Sciatic nerve (tissue), 2 donors: ENCODE measurements at places on chromosomes 4 and X.

- no peak for DNase-seq
These were observed 85.2 kb upstream of the LNX1 start for GRCh38 chr4:53676402-53676871.

- peak; percentile 65 for DNase-seq
These were observed 196.3 kb upstream of the HHIP start for GRCh38 chr4:144449611-144450010.

- DNase-seq: no peak
These were observed 531.4 kb downstream of the INPP4B start for GRCh38 chr4:142314686-142315085.

- DNase-seq: no peak
These were observed 12.7 kb downstream of the GUCY1A1 start for GRCh38 chr4:155679343-155679742.

- DNase-seq: no peak
These were observed 509.1 kb upstream of the NR3C2 start for GRCh38 chr4:148951346-148951745.

DNA sequence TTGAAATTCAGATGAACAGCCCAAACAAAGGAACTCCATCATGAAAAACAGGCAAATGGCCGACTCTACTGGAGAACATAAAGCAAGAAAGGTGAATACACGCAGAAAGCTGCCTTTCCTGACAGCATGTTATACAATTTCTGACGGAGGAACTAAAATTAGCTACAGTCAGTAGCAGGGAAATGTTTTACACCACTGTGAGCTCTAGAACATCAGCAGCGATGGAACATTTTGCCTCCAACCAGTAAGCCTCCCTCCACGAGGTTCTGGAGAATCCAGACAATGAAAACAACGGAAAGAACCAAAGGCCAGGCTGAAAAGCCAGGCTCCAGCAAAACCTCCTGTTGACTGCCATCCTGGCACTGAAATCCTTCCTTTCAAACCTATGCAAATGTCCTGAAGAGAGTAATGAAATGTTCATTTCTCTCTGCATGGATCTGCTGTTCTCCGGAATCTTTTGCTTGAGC is 78.9 kb downstream of the IRF2 start:
- DNase-seq: no peak

DNA sequence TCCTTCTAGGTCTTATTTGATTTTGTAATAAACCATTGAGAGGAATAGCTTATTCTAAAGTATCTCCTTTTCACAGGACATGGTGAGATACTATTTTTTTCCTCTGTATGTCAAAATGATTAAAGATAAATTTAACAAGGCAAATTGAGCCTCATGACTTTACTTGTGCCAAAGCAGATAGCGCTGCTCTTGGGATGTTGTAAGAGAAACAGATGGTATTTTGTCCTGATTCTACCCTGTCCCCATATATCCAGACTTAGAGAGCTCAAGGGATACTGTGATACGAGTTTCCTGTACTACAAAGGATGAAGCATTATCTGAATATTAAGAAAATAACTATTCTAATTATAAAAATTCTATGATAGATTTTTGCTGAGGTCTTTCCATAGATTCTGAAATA is 34.0 kb downstream of the EMCN start:
- DNase-seq: no peak

DNA sequence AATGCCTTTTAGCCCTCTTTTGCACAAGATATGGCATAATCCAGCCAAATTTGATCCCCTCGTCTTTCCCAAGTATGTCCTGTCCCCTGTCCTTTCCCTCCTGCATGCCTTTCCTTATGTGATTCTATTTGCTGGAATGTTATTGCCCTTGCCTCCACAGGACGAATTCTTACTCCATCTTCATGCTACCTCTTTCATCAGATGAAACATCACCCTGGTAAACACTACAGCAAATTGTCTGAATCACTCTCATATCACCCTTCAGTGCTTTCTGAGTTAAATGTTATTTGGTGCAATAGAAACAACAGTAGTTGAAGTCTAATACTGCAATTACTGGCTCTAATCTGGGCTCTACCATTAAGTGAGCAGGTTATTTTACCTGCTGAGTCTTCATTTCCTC is 52.2 kb upstream of the FAT1 start:
- DNase-seq: no peak

DNA sequence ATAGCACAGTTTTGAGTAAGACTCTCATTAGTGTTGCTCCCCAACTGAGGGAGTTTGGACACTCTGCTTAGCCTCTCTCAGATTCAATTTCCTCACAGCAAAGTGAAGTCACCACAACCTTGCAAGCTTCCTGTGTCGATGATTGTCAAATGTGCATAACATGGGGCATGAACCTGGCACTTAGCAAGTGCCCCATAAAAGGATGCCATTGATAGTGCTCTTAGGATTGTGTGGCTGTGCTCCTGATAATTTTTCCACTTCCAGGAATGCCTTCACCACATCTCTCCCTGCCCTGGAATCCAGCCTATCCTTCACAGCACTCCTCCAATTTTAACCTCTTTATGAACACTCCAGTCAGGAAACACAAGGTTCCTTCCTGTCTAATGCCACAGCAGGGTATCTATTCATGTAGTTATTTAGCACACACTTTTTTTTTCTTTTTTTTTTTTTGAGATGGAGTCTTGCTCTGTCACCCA is 309.4 kb downstream of the PPP3CA start:
- no peak for DNase-seq

DNA sequence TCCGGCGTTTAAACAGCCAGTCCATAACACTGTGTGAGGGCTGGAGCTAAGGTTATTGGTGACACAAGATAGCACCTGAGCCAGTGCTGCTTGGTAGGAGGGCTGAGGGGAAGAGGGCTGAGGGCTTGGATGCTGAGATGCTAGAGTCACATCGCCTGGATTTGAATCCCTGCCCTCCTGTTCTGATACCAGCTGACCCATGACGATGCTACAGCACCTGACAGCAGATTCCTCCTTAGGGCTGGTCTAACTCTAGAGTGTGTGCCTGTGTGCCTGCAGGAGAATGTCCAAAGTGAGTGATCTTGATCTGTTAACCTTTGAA is 102.5 kb downstream of the PTTG2 start:
- DNase-seq: no peak

DNA sequence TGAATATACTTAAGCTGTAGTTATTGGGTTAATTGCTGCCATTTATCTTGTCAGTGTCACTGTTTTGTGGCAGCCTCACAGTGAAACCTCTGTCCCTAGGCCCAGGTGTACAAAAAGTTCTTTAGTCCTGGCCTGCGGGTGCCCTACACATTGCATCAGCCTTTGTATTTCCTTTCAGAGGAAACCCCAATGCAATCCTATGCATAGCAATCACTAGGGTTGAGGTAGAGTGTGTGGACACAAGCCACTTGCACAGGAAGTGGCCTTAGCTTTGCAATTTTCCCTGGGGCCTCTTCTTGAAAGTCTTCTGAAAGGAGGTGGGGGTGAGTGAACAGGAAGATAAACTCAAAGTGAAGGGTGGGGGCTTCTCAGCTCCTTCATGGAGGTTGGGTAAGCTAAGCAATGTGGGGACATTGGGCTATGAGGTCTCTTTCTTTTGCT is 27.8 kb downstream of the VSIG4 start:
- DNase-seq: no peak

DNA sequence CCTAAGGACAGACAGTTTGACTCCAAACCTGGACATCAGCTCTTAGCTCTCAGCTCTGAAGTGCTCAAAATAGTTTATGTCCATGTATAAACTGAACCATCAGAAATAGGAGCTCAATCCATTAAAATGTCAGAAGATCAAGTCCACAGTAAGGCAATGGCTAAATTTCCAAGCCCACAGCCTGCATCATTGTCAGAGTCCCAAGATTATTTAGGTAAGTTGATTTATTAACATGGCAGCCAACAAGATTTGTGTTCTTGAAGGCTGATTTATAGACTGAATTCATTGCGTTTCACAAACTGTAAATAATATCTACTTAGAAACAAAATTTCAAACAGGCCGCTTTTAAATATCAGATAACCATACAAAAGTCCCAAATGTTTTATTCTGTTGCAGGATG is 286.5 kb upstream of the ADGRL3 start:
- no peak for DNase-seq

DNA sequence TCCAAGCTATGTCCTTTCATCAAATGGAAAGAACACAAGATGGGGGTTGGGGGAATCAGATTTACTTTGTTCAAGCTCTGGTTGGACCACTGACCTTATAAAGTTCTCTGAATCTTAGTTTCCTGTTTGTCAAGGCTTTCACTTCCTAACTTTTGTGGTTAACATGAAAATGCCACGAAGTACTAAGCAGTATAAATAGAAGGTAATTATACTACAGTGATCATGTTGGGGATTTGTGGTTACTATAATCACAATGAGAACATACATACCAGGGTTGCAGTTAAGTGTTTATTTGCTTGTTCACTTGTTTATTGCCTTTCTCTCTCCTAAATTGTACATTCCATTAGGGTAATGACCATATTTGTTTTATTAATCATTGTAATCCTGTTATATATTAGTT is 53.2 kb downstream of the SPRY1 start:
- DNase-seq: no peak

- DNase-seq: no peak
These were observed 68.2 kb downstream of the FUNDC1 start for GRCh38 chrX:44474410-44474809.

- no peak for DNase-seq
These were observed 998.6 kb downstream of the RPA4 start for GRCh38 chrX:97882306-97882705.

DNA sequence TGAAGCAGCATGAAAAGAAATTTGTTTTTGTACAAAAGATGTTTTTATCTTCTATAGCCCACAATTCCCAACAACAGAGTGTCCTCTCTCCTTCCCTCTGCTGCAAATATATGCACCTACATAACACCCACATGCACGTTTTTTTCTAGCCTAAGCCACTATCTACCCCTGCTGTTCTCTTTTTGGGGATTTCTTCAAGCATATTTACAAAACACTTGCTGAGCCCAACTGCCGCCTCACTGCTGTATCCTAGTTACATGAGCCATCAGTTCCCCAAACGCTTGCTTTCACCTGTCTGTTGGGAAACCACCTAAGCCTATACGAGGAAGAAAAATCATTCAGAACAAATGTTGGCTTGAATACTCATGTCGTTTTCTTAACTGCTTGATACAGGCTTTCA is 127.2 kb downstream of the CHRNA9 start:
- DNase-seq: no peak

DNA sequence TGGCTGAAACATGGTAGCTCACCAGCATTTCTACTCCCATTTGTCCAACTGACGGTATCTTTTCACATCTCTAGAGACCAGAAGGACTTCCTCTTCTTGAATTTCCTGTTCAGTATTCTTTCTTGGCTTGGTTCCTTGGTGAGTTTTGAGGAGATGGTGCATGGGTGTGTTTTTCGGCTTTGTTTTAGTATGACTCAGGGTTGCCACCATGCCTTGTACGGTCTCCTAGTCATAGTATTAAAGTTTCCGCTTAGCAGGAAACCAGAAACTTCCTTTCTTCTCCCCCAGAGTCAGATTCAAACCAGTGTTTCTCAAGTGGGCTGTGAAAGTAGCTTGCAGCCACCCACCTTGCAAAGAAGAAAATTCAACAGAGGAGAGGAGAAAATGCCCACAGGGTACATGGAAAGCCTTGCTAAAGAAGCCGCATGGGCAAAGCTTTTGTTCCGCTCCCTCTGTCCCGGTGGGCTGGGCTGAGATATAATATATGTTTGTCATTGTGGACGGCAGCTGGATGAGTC is 5.7 kb downstream of the CD99 start:
- no peak for DNase-seq

DNA sequence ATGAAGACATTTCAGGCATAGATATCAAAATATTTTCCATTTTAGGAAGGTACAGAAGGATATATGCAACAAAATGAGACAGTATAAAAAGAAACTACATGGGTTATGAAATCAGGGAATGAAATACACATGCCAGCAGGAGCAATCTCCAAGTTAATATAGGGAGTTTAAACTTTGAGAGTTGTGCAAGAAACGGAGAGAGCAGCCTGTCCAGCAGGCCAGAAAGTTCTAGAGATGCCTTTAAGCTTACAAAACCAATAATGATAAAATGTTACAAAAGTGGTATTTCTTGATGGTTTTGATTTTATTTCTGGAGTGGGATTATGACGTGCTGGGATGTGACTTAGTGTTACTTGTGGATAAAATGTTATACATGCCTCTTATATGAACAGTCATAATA is 2047.9 kb downstream of the ARAP2 start:
- DNase-seq: no peak

DNA sequence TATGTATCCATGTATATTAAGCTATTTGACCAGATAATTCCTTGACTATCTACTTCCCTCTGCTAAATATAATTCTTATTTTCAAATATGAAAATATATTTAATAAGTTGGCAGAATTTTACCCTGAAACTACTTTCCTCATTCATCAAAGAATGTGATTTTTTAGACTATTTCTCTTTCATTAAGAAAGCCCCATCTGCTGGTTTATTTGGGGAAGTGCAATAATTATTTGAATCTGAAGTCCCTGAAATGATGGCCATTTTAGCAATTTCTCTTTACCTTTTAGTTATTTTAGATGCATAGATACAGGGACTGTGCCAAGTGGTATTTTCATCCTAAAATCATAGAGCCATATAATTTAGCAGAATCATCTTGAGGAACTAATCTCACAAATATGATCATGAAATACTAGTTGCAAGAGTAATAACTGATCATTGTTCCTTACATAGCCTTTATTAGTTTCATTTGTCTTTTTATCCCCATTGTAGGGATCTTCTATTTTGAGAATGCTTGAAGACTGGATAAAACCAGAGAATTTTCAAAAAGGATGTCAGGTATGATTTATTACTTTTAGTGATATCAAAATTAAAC is 39.0 kb downstream of the ENPEP start:
- no peak for DNase-seq
